CD4-positive, alpha-beta T cell treated with Interleukin-4 for 1 hour (primary cell): ENCODE measurements at places on chromosomes 5 and 9.

GRCh38 chr5:160506006-160507004, 84.7 kb downstream of the PTTG1 start:
- DNase-seq: peak; percentile 90

DNA sequence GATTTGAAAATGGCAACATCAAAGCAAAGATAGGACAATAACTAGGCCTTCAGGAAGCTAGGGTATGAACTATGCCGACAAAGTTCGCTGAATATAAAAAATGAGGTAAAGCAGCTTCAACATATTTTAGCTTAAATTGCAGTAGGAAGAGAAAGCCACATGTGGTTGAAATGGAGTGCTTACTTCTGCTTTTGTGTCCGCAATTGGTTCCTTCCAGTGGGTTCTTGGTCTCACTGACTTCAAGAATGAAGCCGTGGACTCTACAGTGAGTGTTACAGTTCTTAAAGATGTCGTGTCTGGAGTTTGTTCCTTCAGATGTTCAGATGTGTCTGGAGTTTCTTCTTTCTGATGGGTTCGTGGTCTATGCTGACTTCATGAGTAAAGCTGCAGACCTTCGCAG, 95.2 kb downstream of the APTX start:
- peak; percentile 4 for DNase-seq

DNA sequence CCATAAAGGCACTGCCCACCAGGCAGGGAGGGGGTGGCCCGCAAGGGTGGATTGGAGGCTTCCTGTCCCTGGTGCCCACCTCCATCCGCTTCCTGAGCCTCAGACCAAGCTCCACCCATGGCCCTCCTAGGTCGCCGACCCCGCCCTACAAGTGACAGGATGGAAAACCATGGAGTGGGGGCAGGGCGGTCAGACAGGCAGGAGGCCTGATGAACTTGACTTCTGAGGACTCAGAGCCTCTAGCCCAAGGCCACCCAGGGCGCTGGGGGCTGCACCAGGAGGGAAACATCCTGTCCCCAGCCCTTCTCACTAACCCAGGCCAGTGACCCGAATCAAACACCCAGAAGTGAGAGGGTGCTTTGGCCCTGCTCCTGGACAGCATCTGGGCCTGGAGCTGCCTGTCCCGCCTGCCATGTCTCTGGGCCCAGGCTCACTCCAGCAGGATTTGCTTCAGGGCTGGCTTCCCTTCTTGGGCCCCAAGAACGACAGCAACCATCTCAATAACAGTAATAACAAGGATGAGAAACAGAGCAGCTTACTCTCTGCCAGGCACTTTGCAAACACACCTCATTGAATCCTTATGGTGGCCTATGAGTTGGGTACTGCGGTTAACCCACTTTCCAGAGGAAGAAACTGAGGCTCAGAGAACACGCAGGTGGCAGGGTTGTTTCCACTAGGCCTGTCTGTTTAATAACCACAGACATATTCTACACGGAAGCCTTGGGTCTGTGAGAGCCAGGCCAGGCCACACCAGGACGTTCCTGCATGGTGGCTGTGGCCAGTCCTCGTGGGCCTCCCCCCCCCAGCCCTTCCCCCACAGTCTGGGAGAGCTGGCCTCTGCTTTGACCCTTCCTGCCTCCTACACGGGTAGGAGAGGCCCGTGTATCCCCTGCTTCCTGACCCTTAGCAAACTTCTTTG, 4.4 kb upstream of the ST6GALNAC6 start:
- DNase-seq: peak; percentile 73

DNA sequence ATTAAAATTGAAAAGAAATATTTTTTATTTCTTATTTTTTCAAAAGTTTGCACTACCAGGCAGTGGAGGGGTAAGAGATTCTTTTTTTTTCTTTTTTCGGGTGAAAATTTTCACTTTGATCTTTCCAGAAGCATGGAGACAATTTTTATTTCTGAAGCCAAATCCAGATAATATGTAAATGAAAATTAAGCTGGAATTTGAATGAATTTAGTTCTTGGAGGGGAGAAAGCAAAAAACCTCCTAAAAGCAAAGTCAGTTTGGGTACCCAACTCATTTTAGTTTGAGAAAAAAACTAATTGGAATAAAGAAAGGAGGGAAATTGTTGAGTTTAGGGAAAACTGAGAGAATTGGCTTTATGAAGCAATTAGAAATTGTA, 872 bp downstream of the ZNF618 start:
- no peak for DNase-seq

GRCh38 chr9:99693888-99694287, 127.8 kb upstream of the NR4A3 start:
- DNase-seq: no peak

DNA sequence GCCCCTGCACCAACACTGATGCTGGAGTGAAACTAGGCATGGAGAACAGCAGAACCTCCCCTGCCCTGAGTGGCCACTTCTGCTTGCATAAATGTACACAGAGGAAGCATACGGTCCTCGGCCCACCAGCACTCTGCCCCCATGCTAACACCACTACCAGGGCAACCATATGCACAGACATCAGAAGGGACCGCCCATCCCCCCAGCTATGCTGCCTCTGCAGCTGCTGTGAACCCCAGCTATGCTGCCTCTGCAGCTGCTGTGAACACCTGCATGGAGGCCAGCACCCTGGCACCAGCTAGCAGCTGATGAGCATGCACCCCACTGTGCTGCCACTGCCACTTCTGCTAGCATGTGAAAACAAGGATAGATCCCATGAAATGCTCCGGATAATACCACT, 250.3 kb downstream of the TUSC1 start:
- DNase-seq: no peak

DNA sequence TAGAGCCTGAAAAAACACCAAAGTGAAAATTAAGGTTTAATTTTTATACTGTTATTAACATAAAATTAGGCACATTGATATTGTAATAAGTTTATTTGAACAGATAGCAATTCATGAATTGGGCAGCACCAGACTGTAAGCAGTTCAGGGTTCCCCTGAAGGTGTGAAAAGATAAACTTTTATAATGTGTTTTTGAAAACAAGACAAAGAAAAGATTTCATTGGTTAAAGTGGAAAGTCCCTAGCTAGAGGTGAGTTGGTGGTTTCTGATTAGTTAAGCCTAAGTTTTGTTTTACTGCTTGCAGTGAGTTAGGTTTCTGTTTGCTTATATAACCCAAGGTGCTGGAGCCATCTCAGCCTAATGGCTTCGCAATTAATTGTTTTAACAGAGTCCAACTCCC, 96.5 kb upstream of the RPS23 start:
- DNase-seq: no peak

DNA sequence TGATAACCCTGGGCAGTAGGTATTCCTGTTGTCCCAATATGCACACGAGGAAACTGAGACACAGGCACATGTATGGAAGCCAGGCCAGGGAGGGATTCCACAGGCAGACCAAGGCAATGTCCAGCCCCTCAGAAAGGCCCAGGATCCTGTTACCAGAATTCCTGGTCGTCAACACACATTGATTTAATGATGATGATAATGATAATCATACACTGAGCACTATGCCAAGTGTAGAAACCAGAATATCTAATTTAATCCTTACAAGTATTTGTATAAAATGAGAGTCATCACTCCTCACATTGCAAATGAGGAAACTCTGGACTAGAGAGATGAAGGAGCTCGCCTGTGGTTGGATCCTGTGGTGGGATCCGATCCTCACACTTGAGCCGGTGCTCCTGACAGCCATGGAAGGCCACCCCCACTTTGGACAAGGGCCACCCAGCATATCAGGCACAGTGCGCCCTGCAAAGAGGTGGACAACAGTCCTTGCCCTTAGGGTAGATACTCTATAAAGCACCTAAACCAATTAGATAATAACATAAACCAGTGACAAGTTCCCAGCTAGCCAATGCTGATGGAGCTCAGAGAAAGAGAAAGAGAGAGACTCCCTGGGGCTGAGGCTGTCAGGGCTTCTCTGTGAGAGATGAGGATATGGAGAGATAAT, 185.3 kb downstream of the SLIT3 start:
- DNase-seq: no peak

GRCh38 chr5:8865686-8866374, 680.0 kb downstream of the SEMA5A start:
- no peak for DNase-seq

DNA sequence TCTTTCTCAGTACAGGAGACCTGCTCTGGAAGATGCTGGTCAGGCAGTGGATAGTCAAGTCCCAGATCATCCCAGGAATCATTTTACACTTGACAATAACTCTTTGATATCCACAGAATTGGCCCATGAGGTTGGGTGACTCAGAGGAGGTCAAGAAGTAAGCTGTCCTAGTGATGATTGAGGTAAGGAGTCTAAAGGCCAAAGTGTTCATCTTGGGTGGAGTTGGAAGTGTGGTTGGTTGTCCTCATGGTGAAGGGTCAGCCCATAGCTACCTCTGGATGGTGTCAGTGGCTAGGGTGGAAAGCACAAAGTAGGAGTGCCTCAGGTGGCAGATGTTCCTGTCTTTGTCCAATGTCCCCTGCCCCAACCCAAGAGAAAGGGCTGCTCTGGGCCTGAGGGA, 24.1 kb upstream of the RCL1 start:
- DNase-seq: no peak

GRCh38 chr5:89397096-89397495, 514.1 kb upstream of the MEF2C start:
- no peak for DNase-seq

DNA sequence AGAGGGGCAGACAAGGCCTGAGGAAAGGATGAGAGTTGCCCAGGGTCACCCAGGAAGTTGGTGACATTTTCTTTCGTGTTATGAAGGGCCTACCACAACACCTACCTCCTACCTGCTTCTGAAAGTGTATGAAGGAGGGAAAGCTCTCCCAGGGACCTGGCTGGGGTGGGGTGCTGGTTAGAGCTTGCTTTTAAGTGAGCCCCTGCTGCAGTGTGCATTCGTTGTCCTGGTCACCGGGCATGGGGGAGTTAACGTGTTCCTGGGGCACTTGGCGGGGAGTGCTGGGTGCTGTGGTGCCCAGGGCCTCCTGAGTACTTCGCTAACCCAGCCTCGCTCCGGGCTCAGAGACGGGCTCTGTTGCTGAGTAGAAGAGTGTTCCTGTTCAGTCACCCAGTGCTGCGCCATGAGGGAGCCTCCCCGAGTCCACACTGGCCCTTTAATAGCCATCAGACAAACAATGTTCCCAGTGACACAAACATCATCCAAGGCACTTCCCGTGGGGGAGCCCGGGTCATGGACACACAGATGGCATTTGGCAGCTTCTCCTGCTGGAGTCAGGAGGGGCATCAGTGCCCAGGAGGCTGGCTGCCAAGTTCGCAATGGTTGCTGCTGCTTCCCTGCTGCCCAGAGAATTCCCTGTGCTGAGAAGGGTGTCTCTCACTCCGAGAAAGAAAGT, 85.7 kb downstream of the AMBP start:
- DNase-seq: no peak

DNA sequence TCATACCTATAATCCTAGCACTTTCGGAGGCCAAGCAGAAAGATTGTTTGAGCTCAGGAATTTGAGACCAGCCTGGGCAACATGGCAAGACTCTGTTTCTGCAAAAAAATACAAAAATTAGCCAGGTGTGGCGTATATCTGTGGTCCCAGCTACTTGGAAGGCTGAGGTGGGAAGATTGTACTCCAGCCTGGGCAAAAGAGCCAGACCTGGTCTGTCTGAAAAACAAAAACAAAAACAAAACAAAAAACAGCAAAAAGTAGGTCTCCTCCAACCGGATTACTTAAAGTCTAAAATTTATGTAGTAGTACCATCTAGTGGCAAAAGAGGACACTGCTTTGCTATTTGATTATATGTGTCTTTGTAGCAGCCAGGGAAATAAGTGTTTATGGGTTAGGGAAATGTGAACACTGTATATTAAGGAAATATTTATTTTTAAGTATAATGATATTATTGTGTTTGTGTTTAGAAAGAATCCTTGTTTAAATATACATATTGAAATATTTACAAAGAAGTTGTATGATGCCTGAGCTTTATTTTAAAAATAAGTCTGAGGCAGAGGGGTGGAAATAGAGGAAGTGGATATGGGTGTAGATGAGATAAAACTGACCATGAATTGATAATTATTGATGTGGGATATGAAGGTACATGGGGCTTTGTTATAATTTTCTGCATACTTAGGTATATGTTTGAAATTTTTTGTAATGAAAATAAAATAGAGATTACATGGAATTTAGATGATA, 20.0 kb downstream of the APC start:
- peak; percentile 73 for DNase-seq

GRCh38 chr5:112930082-112930344, 8.0 kb upstream of the REEP5 start:
- peak; percentile 36 for DNase-seq

DNA sequence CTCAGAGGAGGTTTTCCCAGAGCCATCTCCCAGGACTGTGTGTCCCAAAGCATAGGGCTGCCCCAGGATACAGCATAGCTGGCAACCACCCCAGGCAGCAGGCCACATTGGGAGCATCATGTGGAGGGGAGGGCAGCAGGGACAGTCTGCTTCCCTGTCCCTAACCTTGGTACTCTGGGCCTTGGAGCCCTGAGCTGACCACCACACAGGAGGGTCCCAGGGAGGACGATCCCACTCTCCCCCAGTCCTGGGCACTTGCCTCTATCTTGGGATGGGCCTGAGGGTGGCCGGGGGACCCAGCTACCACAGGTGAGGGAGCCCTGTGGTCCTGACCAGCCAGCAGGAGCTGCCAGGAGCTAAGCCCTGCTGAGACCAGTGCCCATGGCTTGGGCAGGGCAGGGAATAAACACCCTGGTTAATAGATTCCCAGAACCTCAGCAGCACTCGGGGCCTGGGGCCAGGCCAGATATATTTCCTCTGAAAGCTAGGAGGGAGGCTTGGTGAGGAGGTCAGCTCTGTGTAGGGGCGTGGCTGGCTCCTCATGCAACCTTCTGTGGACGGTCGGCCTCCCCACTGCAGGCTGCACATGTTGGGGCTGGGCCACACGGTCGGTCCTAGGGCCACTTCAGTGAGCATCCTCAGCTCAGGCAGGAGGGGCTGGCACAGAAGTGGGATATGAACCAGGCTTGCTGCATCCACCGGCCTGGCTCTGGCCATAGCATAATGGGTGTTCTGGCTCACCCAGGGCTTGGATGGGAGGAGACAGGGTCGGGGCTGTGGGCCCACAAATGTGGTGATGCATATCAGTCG, 4.2 kb downstream of the NINJ1 start:
- no peak for DNase-seq

DNA sequence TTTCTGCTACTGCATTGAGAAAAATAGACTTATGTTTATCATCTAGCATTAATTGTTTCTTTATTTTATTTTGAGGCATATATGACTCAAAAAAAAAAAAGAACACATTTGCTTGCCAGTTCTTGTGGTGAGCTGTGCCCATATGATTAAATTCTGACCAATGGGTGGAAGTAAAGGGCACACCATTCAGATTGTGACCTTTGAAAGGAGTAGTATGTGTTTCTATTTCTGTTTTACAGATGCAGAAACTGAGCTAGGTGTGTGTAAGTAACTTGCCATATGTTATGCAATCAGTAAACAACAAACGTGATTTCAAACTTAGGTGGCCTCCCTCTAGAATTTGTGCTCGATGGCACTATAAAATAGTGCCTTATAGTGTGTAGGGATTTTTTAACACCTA, 368.1 kb upstream of the EDIL3 start:
- no peak for DNase-seq
